Right lung (tissue), 10 donors: ENCODE measurements at places on chromosomes 4 and X.

DNA sequence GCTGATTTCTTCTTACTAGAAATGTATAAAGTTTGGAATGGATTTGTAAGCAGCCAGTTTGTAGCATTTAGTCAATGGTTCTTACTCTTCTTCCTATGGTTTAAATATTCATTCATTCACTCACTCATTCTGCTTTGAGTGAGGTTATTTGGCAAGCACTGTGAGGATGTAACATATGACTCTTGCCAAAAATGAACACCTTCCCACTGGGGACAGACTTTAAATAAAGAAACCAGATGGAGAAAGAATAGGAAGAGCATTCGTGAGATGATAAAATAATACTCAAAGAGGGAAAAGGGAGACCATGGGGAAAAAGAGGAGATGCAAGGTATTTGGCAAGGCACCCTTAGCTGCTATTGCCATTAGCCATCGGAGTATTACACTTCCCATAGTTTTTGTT is 586.1 kb downstream of the ADGRL3 start:
- DNase-seq, result no peak

DNA sequence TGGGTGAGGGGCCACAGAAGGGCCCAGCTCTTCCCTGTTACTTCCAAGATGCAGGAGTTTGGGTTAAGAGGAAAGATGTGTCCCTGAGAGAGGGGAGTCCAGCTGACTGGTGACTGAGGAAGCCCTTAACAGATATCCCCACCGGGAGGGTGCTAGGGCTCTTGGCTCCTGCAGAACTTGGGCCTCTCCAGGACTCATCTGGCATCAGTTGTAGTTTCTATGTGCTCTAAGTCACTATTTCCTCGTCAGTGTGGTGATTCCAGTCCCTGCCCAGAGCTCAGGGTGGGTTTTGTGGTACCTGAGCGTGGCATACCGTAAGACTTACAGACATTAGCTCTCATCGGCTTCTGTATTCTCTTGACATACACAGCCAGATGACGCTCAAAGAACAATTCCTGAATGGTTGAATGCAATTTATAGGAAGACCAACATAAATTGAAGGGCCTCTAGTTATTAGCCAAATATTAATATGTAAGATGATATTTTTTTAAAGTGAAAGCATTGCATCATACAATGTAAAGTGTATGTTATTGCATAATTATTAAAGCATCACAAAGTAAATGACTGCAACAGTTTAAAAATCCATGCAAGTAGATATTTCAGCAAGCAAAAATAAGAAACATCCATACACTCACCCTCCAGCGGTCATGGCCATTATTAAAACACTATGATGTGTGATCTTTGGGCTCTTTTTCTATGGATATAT is 195.5 kb downstream of the PTTG2 start:
- DNase-seq, result no peak

- no peak for DNase-seq
These were observed 15.4 kb downstream of the SMIM10 start for GRCh38 chrX:135006187-135006586.

DNA sequence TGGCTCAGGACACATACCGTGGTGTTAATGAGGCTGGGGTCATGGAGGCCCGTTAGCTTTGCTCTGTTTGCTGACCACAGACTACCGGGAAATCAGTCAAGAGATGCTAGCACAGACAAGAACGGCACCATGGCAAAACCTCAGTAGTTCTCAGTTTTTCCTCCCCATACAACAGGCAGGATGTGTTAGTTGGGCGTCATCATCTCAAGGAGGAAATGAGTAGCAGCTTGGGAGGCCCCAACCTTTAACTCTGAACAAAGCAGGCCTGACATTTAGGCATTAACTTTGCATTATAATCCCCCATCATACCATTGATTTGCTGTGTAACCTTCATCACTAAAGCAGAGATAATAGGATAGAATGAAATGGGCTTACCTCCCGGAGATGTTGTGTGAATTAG is 714.2 kb downstream of the RPA4 start:
- no peak for DNase-seq

DNA sequence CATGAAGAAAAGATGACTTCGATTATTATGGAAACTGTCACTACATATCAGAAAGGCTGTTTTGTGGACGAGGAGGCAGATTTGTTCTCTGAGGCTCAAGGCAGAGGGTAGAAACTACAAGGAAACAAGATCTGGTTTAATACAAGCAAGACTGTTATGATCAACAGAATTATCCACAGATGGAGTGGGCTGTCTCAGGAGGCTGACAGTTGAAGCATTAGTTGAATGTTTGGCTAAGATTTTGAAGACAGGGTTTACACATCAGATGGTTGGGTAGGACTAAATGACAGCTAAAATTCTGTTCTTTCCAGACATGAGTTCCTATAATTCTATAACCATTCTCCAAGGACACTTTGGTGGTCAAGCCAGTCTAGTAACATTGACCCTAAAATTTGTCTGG is 49.8 kb downstream of the LDOC1 start:
- DNase-seq, result no peak

DNA sequence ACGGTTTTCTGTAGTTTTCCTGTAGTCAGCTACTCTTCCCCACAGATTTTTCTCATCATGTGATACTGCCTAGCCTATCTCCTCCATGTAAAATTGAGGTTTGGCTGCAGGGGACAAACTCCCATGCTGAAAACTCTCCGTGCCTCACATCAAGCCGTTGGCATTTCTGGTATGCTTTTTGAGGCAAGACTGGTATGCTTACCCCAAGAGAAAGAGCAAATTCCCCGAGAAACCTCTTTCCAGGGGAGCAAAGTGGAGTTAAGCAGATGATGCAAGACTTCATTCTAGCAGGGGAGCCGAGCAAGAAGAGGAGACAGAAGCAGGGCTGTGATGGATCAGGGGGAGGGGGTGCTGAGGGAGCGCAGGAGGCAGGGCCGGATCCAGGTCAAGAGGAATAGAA is 4.8 kb downstream of the SOWAHD start:
- no peak for DNase-seq

DNA sequence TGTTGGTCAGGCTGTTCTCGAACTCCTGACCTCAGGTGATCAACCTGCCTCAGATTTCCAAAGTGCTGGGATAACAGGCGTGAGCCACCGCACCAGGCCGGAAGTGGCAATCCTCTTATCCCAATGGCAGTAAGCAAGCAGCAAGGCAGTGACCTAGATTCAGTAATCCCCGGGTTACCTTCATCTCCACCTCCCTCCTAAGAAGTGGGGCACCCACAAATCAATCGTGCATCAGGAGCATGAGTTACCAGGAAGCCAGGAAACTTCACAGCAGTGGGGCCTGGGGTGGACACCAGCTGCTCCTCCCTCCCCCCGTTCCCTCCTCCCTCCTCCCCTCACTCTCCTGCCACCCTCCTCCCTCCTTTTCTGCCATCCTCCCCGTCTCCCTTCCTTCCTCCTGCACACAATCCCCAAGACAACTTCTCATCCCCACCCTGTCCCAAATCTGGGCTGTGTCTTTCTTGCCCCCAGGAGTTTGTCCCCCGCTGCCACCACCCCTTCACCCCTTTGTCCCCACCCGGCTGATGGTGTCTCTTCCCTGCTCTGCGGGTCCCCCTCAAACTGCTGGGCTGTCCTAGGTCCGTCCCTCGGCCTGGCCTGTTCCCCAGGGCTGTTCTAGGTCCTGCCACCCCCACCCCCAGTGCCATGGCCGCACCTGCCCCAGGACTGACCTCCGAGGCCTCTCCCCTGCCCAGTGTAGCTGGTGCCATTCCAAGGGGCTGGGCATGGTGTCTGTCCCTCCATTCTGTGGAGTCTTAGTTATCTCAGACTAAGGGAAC is 2.2 kb downstream of the PDE6B start:
- no peak for DNase-seq

DNA sequence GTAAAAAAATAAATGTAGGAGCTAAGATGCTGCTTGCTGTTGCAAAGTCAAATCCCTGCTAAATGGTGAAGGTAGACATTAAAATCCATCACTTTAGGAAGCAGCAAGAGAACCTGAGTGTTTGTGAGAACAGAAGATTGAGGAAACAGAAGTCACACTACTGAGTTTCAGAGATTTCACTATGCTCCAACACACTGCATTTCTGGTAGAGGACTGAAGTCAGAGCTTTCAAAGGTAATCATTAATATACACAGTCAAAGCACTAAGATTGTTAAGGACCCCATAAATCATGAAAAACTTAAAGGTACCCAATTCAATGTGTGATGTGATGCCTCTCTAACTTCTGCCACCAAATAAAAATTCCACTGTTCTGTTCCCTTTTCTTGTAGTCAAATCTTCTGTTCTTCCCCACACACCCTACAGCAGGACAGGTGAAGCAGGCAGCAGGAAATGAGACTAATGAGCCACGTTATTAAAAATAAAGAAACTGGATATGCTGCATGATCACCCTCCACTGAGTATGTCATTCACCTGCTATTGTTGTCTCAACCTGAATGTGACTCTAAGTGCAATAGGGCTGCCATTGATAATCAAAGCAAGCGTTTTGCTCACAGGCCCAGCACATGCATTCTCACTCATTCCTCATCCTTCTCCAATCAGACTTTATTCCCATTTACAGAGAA is 28.9 kb upstream of the APELA start:
- DNase-seq, result no peak

DNA sequence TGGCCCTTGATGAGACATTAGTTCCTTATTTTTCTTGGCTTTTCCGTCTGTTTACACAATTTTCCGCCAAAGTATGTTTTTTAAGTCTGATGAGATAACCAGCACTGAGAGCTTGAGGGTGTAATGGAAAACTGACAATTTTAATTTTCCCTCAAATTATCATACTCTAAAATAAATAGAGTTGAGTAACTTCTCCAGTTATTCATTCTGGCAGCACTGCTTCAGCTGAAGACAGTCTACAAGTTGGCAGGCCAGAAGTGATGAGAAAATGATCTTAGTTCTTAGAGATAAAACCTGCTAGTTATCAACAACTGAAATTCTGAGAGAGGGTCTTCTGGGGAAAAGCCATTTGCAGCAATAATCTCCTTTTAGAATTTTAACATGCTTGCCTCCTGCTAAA is 241.6 kb upstream of the TET2 start:
- DNase-seq, result no peak

GRCh38 chr4:73311428-73311827 is 52.8 kb upstream of the ANKRD17 start:
- peak; percentile 12 for DNase-seq

- no peak for DNase-seq
These were observed 24.2 kb upstream of the CSF2RA start for GRCh38 chrX:1244164-1245076.

GRCh38 chr4:104879367-104879766 is 267.3 kb upstream of the TET2 start:
- peak; percentile 31 for DNase-seq

- DNase-seq, result peak; percentile 86
These were observed 64.0 kb downstream of the MANBA start for GRCh38 chr4:102696758-102697157.

DNA sequence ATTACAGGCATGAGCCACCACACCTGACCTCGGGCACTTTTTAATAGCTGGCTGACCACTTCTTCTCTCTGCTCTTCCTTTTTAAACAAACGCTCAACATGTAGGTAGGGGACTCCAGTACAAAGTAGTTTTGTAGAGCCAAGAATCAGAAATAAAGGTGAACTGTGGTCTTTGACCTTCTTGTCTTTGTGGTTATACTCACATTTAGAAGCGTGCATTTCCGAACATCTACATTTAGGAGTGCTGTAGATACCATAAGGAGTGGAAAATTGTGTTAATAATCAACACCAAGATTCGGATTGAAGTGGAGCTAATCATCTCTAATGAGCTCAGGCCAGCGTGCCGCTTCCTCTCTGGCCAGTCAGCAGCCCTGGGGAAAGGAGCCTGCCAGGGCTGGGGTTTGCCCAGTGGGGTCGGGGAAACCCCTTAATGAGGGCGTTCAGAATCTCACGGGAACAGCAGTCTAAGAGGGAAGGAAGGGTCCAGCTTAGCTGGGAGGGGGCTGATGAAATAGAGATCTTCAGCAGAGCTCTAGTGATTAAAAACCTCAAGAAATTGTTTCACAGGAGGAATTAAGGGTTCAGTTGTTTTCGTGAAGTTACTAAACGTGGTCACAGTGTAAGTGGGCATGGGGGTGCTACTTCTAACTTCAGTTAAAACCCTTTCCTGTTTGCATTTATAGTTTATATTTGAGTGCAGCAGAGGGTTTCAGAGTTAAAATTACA is 81.2 kb downstream of the GAB1 start:
- DNase-seq, result no peak

DNA sequence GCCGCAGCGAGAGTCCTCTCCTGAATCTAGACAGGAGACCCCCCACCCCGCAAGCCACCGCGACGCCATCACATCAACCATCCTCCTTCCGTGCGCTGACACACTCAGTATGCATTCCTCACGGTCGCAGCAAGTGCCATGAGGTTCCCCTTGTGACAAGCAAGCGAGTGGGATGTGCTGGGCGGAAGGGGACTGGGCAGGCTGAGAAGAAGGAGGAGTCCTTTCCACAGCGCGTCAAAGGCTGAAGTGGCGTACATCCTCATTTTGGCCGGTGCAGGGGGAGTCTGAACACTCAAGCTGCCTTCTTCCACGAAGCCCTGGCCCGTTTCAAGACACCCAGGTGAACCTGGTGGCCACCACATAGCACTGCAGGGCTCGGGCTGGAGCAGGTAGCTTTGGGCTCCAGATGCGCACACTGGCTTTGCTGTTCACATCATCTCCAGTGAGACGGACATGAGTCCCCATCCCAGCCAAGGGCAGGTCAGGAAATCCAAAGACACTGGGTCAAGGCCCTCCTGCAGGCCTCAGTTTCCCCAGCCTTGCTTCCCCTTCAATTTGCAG is 30.4 kb downstream of the CCNQ start:
- DNase-seq, result no peak

DNA sequence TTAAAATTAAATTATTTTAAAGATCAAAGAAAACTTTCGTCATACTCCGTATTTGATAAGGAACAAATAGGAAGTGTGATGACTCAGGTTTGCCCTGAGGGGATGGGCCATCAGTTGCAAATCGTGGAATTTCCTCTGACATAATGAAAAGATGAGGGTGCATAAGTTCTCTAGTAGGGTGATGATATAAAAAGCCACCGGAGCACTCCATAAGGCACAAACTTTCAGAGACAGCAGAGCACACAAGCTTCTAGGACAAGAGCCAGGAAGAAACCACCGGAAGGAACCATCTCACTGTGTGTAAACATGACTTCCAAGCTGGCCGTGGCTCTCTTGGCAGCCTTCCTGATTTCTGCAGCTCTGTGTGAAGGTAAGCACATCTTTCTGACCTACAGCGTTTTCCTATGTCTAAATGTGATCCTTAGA is at the start of gene CXCL8:
Gene CXCL8, plus strand, starts transcription at position 217 of the 426 bp plus-strand sequence. Its CDS starts 90 bp downstream, at position 307.
- DNase-seq, result no peak

GRCh38 chr4:75494563-75494962 is 19.6 kb downstream of the RCHY1 start:
- DNase-seq, result peak; percentile 17

- DNase-seq, result peak; percentile 46
These were observed 21.6 kb upstream of the C4orf54 start for GRCh38 chr4:99679204-99679603.

DNA sequence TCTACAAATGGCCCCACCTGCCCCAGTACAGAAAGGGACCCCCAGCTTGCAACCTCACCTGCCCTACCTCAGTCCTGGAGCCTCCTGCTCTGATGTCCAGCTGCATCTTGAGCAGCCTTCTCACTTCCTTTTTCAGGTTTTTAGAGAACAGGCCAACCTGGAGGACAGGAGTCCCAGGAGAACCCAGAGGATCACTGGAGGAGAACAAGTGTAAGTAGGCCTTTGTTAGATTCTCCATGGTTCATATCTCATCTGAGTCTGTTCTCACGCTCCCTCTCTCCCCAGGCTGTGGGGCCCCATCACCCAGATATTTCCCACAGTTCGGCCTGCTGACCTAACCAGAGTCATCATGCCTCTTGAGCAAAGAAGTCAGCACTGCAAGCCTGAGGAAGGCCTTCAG is 3.6 kb downstream of the MAGEA11 start:
- no peak for DNase-seq

- DNase-seq, result no peak
These were observed 22.2 kb upstream of the HMX1 start for GRCh38 chr4:8893624-8894423.

- DNase-seq, result no peak
These were observed 289.5 kb downstream of the GLUD2 start for GRCh38 chrX:121336831-121337421.
